ENCODE measurements at places on chromosomes 4 and X. TPM values are rescaled to one million over a fixed set of nuclear protein-coding genes. Genes with fewer than 3 reads are reported as not detected.
A peak's percentile ranks its signal among the peaks of the same experiment; 100 is the strongest.

The FHIP1A gene
- 0.66 TPM for total RNA-seq

The GABRQ gene
- total RNA-seq, result not detected

The HSFX4 gene
- not detected for total RNA-seq

The ARSJ gene
- not detected for total RNA-seq

The TSR2 gene
- total RNA-seq, result 26.8 TPM

The CENPI gene
- total RNA-seq, result 25.4 TPM

The DDX3X gene
- total RNA-seq, result 259 TPM

The ERAS gene
- 0.31 TPM for total RNA-seq

The CLDN34 gene
- not detected for total RNA-seq

The GALNTL6 gene
- not detected for total RNA-seq

The TIGD4 gene
- 0.23 TPM for total RNA-seq

The SSX2 gene
- not detected for total RNA-seq

The PDCL2 gene
- not detected for total RNA-seq

The F9 gene
- total RNA-seq, result not detected

DNA sequence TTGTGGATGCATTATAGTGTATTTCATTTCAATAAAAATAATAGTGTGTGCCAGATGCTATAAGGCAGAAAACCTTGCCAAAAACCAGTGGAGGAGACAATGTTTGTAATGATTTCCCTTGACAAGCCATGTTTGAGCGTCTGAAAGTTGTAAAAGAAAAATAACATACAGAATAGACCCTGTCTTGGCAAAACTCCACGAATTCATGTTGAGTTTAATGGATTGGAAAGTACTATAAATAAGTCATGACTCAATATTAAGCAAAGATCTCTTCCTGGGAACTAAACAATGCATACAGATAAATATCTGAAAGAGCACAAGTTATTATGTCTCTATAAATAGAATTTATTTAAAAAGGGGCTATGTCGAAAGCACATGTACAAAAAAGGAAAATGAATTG lies 543.5 kb downstream of the GABRG1 start:
- DNase-seq, result no peak

DNA sequence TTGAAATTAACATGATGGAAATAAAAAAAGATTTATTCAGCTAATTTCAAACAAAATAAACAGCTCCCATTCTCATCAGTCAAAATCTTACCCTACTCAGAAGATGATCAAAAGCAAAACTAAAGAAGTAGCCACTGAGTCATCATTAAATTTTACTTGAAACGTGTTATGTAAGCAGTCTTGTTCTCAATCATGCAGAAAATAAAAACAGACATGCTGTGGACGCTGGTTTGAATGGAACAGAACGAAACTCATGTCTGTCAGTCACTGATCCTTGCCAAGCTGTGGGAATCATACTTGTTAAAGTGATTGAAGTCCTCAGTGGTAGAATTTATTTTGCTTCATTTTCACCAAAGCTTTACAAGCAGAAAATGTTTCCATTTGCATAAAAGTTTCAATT lies 77.2 kb upstream of the TLR3 start:
- DNase-seq, result no peak

DNA sequence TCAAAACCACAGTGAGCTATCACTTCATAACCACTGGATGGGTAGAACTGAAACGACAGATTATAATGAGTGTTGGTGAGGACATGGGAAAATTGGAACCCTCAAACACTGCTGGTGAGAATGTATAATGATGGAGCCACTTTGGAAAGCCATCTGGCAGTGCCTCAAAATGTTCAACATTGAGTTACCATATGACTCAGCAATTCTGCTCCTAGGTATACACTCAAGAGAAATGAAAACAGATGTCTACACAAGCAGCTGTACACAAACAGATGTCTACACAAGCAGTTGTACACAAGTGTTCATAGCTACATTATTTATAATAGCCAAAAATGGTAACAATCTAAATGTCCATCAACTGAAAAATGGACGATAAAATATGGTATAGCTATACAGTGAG lies 143.9 kb downstream of the PDGFRA start:
- DNase-seq, result no peak

DNA sequence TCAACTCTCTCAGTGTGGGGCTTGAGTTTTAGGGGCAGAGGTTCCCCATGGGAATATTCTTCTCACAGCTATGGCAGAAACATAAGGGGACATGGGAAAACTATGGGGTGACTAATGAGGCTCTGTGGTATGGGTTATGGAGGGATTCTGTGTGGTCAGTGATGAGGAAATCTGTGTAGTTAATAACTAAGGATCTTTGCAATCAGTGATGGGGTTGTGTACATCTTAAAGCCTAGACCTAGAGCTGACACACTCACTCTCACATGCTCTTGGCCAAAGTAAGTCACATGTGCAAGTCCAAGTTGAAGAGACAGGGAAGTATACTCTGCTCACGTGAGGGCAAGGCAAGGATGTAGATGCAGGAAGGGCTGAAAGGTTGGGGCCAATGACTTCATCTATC lies 86.4 kb upstream of the UXT start:
- no peak for DNase-seq

DNA sequence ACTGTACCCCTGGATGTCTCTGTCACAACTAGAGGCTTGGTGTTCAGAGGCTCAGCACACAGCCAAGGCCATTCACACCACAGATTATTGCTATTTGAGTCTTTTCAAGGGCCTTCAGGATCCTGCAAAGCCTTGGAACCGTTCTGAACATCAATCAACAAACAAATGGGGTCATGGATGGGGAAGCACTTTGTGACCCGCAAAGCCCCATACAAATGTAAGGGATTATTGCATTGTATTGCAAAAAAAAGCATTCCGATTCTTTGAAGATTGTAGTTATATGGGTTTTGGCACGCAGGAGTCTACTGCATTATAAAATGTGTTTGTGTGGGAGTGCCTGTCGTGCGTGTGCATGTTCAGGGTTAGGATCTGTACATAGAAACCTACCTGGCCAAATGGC lies 17.3 kb upstream of the BCORL1 start:
- no peak for DNase-seq

DNA sequence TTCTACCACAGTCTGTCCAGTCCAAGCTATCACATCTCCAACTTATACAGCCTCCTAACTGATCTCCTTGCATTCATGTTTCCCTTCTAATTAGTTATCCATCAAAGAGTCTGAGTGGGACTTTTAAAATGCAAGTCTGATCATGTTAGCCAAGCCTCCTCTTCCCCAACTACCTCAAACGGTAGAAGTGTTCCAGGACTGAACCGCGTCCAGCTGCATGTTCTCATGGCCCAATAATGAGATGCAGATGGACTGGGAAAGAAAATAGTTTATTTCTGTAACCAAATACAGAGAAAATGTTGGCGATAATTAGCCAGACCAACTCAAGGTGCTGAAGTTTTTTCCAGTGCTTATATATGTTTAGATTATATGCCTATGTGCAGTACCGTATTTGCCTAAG lies 46.6 kb upstream of the PPP1R2C start:
- DNase-seq, result no peak

DNA sequence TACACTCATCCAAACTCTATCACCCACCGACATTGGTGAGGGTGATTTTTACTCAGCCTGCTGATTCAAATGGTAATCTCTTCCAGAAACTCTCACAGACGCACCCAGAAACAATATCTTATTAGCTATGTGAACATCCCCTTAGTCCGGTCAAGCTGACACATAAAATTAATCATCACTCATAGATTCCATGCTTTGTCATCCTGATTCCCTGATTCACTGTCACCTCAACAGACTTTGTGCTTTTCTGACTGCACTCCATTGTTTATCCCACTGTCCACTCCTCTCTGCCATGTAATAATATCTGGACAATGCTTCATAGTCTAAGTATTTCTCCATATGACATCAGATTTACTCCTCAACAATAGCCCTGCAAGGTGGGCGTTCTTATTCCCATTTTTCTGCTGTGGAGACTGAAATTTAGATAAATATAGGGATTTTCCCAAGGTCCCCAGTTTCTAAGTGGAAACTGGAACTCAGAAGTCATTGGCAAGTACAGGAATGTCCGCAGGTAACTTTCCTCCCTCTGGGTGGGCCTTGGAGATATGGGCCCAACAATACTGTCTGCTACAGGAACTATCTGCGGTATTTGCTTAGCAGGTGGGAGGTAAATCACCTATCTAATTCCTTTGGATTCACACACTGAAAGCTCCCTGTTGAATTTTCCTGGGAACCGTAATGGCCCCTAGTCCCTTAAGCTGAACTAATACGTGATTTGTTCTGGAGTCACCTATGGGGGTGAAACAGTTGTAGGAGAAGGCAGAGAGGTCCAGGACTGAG lies 228.6 kb upstream of the BCOR start:
- DNase-seq, result no peak

DNA sequence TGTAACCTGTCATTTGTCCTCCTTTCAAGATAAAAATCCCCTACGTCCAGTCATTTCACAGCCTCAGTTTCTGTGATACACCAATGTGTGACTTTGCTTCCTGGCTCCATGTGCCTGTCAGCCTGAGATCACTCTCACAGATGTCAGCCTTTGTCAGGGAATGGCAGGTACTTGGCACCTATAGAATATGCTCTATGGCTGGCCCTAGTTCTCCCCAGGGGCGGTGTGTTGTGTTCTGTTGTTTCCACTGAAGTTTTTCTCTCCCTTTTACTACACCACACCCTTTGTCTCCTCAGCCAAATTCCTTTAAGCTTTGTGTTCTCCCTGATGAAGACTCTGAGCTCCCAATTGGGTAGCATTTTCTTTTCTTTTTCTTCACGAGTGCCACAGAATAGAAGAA lies 81.7 kb downstream of the ALPK1 start:
- no peak for DNase-seq

DNA sequence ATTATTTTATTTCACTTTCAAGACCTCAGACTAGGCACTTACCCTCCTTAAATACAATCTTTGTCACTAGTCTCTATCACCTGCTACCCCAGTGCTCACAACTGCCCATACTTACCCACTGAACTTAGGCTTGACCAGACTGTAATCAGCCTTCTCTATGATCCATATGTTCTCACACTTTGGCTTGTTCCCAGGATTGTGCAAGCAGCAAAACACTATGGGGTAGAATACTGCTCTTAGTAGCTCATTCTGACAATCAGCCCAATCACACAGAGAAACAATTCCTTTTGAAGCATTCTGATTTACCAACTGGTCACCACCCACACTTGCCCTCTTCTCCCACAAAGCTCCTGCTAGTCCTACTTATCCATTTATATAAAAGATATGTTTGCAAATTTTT lies 878.3 kb downstream of the FSTL5 start:
- DNase-seq, result no peak

DNA sequence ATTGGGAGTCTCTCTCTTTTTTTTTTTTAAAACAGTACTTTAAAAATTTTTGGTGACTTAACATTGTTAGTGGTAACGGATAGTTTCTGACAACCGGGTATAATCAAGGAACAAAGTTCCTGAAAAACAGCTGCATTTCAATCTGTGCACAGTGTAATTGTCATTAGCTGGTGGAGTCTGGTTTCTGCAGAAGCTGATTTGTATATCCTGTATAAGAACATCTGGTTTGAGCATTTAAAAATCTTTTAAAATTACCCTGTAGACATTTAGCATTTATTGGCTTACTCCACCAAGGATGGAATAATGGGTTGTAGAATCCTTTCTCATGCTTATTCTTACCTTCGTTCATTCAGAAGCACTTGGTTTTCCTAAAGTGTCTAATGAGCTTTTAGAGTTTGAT lies 11.2 kb downstream of the JADE1 start:
- no peak for DNase-seq

GRCh38 chr4:76696109-76696508 lies 201.8 kb downstream of the SOWAHB start:
- DNase-seq, result no peak

GRCh38 chr4:130233377-130234047 lies 1137.6 kb downstream of the C4orf33 start:
- no peak for DNase-seq

DNA sequence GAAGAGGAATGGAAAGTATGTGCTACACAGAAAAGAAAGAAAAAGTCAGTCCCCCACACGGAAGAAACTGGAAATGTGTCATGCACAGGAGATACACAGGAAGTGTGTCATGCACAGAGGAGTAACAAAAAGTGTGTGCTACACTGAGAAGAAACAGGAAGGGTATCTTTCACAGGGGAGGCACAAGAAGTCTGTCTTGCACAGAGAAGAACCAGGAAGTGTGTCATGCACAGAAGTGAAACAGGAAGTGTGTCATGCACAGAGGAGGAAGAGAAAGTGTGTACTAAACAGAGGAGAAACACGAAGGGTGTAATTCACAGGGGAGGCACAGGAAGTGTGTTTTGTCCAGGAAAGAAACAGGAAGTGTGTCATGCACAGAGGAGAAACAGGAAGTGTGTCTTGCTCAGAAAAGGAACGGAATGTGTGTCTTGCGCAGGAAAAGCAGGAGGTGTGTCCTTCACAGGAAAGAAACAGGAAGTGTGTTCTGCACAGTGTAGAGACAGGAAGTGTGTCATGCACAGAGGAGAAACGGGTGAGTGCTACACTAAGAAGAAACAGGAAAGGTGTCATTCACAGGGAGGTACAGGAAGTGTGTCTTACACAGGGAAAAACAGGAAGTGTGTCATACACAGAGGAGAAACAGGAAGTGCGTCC lies 527.2 kb upstream of the PRKX start:
- DNase-seq, result no peak

GRCh38 chrX:70434352-70434866 lies 10.2 kb upstream of the DLG3 start:
- DNase-seq, result no peak

GRCh38 chrX:12332786-12333347 lies 194.6 kb downstream of the FRMPD4 start:
- no peak for DNase-seq

- DNase-seq, result peak; percentile 9
Observed at GRCh38 chr4:8910822-8911315, 39.2 kb upstream of the HMX1 start.

- DNase-seq, result no peak
Observed at GRCh38 chr4:75686346-75686745, 13.1 kb upstream of the G3BP2 start.

- DNase-seq, result no peak
Observed at GRCh38 chrX:110287605-110288004, 30.3 kb downstream of the AMMECR1 start.

Data from activated naive CD4-positive, alpha-beta T cell treated with anti-CD3 and anti-CD28 coated beads, Interleukin-2, amount 50 U/mL, for 72 hours (primary cell).